ENCODE measurements at places on chromosomes 3 and 15. TPM values are rescaled to one million over a fixed set of nuclear protein-coding genes. Genes with fewer than 3 reads are reported as not detected.
A peak's percentile ranks its signal among the peaks of the same experiment; 100 is the strongest.

DNA sequence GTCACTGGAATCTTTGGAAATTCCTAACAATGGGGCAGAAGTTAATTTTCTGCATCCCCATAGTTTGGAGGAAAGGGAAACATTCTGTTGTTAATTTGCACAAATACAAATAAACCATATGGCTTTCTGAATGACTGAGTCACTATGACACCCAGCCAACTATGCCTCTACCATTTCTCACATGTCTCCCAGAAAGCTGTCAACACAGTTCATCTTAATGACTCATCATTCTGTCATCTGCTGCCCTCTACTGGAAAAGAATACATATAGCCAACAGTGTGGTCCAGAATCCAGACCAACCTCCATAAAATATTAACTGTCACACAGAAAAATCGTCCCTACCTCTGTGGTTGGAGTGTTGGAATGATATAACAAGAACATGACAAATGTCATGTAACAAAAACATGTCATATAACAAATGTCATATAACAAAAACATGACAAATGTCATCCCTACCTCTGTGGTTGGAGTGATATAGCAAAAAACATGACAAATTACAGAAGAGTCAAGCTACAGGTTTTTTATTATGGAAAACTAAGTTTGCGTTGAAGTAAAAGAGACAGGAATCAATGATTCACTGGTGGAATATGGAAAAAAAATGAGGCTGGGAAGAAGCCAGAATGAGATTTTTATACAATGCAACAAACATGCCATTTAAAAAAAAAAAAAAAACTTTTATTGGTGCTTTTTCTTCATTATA is 47.7 kb upstream of the GYG1 start:
- peak; percentile 85 for DNase-seq

SMCO1 gene
- not detected for total RNA-seq

DNA sequence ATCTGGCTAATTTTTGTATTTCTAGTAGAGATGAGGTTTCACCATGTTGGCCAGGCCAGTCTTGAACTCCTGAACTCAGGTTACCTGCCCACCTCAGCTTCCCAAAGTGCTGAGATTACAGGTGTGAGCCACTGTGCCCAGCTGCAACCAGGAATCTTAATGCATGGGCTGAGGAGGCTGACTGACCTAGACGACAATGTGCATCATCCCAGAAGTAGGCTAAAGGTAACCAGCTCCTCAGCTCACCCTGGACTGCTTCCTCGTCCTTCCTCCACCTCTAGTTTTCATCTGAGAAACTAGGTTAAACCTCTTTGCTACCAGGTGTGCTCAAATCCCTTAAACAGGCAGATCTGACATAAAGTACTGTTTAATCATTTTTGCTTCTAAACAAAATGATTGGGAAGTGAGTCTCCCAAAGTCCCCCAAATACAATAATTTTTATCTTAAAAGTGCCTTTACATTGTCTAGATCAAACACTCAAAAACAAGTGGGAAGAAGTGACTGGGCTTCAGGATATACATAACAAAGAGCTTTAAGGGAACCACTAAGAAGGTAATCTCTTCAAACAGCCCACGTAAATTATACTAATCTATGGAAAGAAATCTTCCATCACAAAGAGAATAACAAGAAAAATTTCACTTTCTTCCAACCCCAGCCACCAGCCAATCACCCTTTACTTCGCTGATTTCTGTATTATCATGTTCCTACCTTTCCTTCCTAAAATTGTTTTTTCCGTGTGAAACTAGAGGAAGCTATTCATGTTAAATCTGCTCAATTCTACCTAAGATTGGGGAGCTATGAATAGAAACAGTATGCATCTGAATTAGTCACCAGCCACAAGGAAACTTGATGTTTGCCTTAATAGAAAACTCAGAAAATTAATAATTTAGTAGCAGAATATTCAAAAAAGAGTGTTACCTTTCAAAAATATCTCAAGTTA is 34.7 kb downstream of the IGF2BP2 start:
- no peak for DNase-seq

GOLGA8T gene
- not detected for total RNA-seq

PCNP gene
- total RNA-seq, result 87.7 TPM

C3orf49 gene
- total RNA-seq, result not detected

DNA sequence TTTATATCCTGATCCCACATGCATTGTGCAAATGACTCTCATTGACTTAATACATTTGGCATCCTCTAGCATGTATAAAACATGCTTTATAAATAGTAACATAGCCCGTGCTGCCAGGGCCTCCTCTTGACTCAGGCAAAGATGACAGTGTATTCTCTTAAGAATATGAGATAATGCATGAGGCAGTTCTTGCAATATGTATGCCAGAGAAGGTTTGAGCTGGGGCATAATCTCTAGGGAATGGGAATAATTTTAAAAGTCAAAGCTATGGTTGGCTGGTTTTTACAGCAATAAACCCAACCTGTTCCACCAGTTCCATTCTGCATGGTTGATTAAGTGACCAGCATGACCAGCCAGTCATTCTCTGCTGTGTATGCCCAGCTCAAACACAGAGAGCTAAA is 179.0 kb upstream of the PFN2 start:
- peak; percentile 41 for DNase-seq

GRCh38 chr3:35745351-35745750 is 106.0 kb downstream of the ARPP21 start:
- no peak for DNase-seq

TM4SF1 gene
- 87.2 TPM for total RNA-seq

SI gene
- not detected for total RNA-seq

DNA sequence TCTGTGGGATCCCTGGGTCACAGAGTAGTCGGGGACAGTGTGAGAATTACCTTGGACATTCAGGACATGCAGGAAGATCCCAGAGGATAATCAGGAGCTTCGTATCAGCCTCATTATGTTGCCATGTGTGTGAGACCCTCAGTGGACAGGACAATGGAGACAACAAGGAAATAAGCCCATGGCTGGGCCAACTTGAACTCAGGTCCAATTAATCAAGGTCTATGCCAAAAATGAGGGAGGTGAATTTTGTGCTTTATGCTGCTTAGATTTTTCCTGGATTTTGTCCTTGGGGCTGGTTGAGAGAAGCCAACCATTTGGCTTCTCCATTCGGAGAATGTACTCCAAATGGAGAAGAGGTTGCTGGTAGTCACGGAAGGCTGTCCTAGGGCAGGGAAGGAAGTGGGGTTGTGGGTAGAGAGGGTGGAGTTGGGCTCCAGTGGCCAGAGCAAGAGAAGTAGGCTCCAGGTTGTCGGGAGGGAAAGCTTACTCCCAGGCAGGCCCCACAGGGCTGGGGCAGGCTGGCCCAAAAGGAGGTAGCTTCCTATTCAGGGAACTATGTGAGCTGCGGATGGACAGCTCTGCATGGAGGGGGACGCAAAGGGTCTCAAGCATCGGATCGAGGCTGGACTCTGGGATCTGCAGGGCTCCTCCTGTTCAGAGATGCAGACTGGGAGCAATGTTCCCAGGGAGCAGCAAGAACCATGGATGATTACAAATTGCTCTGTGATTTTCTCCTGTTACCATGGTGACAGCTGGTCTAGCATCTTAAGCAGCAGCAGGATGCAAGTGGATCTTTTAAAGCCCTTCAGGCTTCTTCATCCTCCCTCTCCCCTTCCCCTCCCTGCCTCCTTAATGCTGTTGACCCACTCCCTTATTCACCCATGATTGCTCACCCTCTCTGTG is 91.1 kb downstream of the WNT7A start:
- DNase-seq, result peak; percentile 28

DNA sequence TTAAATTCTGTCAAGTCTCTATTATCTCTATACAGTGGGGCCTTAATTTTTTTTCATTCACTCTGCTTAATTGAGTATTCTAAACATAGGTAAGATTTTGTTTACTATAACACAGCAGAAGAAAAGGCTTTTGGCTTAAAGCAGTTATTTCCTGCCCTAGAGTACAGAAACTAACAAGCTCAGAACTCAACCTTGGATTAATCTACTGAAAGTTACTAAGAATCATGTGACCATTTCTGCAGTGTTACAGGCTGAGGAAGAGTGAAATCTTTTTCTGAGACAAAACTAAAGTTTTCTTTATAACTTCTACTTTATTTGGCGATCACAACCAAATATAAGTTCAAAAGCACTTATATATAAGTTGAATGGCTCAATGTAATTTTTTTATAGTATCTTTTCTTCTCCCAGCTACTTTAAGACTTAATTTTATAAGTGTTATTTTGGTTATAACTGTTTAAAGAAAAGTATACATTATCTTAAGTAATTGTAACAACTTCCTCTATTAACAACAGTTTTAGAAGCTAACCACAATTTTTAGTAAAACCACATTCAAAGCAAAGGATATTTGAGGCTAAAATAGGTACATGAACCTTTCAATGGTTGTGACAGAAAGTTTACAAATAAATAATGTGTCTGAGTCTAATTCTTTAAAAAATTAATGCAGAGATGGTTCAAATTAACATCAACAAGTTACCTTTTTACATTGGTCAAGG is 240.6 kb upstream of the NAALADL2 start:
- no peak for DNase-seq

DNA sequence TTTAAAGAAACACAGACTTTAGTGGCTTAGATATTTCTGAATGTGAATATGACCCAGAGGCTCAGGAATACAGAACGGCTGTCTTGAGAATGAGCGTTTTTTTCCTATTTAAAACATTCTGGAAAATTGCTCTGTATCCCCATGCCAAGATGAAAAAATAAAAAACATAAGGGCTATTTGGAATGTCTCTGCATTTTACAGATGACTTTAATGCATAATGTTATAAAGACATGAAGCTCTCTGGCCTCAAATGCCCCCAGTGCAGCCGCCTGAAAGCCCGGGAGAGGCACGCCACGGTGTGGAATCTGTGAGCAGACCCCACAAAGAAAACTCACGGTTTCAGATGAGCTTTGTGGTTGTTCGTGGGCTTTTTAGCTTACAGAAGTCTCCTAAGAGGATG is 322.5 kb upstream of the ICE2 start:
- DNase-seq, result no peak

GRCh38 chr3:126117212-126117611 is 33.3 kb upstream of the SLC41A3 start:
- DNase-seq, result no peak

MYNN gene
- 23.8 TPM for total RNA-seq

DNA sequence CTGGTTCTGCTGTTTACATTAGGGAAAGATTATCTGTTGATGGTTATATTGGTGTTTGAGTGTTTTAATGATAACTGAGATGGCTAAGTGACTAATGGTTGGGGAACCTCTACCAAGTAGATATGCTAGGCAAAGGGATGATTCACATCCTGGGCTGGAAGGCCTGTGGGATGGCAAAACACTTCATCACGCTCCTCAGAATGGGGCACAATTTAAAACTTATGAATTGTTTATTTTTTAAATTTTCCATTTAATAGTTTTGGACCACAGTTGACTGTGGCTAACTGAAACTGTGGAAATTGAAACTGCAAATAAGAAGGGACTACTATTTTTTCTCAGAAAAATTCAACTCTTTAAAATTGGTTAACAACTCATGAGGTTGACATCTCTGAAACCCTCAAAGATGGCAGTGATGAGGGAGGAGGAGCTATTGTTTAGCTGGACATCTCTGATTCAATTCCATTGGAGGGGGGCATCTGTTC is 100.5 kb upstream of the ZBED2 start:
- DNase-seq, result peak; percentile 90
